Activated CD4-positive, alpha-beta T cell treated with anti-CD3 and anti-CD28 coated beads, Interleukin-2, amount 10 ng/mL, durations not matched to agents 24 days and 14 days (primary cell): ENCODE measurements at places on chromosomes 16 and 17.

GRCh38 chr16:68711421-68712139, 25.5 kb upstream of the CDH1 start:
- DNase-seq, result no peak

DNA sequence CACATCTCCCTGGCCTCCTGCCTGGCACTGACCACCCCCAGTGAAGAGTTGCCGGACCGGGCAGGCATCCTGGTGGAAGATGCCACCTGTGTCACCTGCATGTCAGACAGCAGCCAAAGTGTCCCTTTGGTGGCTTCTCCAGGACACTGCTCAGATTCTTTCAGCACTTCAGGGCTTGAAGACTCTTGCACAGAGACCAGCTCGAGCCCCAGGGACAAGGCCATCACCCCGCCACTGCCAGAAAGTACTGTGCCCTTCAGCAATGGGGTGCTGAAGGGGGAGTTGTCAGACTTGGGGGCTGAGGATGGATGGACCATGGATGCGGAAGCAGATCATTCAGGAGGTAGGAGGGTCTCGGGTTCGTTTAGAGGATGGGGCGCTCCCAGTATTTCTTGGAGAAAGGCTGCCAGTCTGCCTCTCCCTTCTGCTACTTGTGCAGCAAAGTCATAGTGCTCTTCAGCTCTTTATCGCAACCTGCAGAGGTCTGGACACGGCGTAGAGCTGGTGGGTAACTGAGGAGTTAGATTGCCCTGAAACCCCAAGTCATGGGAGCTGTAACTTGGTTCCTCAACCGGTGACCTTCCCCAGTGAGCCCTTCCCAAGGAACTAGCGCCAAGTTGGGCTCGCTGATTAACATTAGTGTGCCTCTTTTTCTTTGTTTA, 21.9 kb downstream of the AKAP1 start:
- DNase-seq, result no peak

DNA sequence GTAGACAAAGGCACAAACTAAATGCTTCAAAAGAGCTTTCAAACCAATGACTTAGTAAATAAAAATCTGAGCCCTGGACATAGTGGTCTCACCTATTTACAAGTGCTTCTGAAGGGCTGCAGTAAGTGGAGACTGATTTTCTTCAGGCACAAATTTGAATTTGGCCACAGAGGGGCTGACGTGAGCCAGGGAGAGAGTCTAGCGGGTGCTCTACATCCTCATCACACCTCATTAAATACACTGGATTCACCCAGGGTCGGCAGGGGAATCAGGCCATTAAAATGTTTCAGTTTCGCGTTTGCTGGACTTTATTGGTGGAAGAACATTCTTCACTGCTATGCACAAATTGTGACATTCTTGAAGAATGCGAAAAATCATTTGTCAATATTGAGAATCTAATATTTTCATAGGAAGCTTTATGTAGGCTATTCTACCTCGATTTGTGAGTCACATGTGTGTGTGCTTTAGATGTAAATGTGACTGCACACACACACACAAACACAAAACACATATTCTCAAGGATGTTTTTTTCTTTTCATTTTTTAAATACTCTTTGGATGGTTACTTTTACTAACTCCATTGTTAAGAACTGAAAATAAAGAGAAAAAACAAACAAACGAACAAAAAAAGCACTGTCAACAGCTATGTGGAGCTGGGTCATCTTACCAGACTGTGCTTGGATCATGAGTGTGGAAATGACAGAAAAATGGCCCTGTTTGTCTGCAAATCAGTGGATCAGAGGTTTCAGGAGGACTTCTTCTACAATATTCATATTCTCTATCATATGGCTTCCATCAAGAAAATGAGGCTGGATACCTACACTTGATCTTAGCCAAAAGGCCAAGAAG, 58.9 kb downstream of the CDH11 start:
- no peak for DNase-seq

DNA sequence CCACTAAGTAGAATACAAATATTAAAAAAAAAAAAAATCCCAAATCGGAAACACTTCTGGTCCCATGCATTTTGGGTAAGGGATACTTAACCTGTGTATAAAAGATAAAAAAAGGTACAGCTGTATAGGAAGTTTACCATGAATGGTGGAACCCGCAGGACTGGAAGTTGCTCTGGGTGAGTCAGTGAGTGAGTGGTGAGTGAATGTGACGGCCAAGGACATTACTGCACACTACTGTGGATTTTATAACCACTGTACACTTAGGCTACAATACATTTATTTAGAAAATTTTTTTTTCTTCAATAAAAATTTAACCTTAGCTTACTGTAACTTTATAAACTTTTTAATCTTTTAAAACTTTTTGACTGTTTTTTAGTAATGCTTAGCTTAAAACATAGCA, 71.3 kb upstream of the BCAR1 start:
- no peak for DNase-seq

- no peak for DNase-seq
These were observed 103.9 kb upstream of the NETO2 start for GRCh38 chr16:47247690-47248089.

GRCh38 chr16:65537336-65537735, 415.5 kb upstream of the CDH11 start:
- DNase-seq, result no peak

- DNase-seq, result no peak
These were observed 317.6 kb downstream of the CBLN1 start for GRCh38 chr16:48963901-48964615.

GRCh38 chr17:81601525-81602120, 35.3 kb downstream of the NPLOC4 start:
- DNase-seq, result peak; percentile 85

GRCh38 chr17:67245694-67246402, 852 bp upstream of the HELZ start:
- DNase-seq, result peak; percentile 89

- no peak for DNase-seq
These were observed 43.6 kb downstream of the HOXB1 start for GRCh38 chr17:48487221-48487620.

- DNase-seq, result no peak
These were observed 6.7 kb downstream of the UBTF start for GRCh38 chr17:44212507-44213402.

- no peak for DNase-seq
These were observed 12.6 kb upstream of the FAAP100 start for GRCh38 chr17:81564778-81565177.

DNA sequence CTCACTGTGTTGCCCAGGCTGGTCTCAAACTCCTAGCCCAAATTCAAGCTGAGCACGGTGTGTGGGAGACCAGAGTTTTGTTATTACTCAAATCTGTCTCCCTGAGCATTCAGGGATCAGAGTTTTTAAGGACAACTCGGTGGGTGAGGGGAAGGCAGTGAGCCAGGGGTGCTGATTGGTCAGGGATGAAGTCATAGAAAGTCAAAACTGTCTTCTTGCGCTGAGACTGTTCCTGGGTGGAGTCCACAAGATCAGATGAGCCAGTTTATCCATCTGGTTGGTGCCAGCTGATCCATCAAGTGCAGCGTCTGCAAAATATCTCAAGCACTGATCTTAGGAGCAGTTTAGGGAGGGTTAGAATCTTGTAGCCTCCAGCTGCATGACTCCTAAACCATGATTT, 346.3 kb downstream of the TMEM114 start:
- no peak for DNase-seq
